Naive thymus-derived CD4-positive, alpha-beta T cell (primary cell): ENCODE measurements at places on chromosomes 2 and 18. TPM values are rescaled to one million over a fixed set of nuclear protein-coding genes. Genes with fewer than 3 reads are reported as not detected.

NT5C1B gene
- total RNA-seq = not detected

DNA sequence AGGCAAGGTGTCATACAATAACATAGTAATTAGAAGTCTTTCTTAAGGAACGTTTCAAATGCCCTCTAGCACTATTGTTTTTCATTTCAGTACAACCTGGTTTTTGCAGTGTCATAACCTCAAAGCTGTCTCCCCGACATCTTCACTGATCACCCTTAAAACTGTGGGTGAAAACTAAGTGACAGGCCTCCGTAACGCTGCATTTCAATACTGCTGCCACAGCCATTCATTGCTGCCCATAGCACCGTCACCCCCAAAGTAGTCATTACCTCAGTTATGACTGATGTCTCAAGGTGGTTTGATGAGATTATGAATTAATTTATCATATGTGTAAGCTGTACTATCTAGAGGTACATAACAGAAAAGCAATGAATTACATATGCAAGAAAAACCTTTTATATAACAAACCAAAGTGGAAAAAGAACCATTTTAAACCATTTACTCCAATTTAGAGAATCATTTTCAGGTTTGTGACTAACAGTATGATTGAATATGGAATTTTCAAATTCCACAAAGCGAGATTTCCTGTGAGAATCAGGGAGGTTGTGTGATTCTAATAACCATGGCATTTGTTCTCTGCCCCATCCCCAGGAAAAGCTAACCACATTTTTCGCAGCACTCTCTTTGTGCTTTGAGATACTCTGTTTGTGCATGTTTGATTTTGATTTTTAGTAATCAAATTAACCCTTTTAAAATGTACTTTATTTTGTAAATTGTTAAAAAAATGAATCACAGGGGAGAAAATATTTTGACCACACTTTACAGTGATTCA, 263.0 kb downstream of the PTGR3 start:
- peaks cover 23% of the 10 kb centered on the region for H3K4me1 ChIP-seq
- H3K27ac ChIP-seq = no peak overlapping the region
- H3K36me3 ChIP-seq = no peaks in the 10 kb centered on the region
- no peaks in the 10 kb centered on the region for H3K27me3 ChIP-seq

DNA sequence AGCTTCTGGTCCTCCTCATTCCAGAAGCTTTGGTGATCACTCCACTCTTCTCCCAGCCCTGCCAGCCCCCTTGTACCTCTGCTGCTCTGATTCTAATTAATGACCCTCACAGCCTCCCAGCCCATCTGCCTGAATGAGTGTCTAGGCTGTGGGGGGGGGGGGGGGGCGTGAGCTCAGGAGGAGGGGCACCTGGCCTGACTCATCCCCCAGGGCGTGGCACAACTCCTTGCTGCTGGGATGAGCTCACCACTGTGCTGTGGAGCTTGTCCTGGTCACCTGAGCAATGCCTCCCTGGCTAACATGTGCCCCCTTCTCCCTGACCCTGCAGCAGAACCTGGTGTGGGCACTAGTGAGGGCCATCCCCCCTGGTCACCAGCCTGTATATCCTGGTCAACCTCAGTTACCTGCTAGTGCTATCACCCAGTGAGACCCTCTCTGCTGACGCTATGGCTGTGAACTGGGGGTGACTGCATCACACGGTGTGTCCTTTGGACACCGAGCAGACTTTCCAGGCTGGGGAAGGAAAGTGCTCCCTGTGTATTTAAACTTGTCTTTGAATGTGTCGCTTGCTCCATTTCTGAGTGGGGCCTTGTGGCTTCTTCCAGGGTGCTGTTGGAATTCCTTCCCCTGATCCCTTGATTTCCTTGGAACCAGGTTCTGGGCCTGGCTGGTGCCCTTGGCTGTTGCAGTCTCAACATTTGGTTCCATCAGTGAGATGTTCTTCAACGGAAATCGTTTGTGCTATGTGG, 41.5 kb upstream of the PUM2 start:
- no peaks in the 10 kb centered on the region for H3K36me3 ChIP-seq
- no peaks in the 10 kb centered on the region for H3K27me3 ChIP-seq
- no peak overlapping the region for H3K4me3 ChIP-seq
- no peak for DNase-seq

DNA sequence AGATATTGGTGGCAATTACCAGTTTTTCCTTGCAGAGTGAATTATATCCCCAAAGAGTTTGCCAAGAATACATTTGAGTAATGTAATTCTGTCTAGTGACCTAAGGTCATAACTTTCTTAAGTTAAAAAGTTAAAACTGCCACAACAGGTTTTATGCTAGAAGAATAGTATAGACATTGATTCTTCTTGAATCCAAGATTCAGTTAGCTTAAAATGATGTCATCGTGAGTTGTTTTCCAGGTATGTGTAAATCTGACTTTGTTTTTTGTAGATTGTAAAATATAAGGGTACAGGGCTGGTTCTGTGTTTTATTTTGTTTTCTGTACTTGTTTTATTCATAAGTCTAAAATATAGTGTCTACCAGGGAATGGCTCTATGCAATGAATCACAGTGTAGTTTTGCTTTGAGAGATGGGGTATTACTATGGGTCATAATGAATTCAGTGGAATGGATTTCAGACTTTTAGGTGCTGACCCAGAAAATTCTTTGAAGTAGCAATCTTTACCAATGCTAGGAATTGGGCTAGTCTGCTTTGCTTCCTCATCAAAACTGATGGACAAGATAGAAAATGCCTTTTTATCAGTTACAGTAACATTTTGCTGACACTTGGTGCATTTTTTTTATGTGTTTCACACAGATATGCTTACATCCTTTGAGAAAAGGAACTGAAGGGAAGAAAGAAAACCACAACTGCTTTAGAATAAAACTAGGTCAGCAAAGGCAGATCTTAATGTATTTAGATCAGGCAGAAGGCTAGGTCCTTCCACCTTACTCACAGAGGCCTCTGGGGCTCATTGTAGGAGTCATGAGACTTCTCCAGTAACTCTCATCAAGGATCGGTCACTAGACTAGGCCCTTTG, 20.8 kb upstream of the MGAT5 start:
- no peaks in the 10 kb centered on the region for H3K27me3 ChIP-seq
- H3K27ac ChIP-seq = peak overlapping the region; percentile 37
- H3K4me1 ChIP-seq = peaks cover 56% of the 10 kb centered on the region
- H3K4me3 ChIP-seq = peak overlapping the region; percentile 17

DNA sequence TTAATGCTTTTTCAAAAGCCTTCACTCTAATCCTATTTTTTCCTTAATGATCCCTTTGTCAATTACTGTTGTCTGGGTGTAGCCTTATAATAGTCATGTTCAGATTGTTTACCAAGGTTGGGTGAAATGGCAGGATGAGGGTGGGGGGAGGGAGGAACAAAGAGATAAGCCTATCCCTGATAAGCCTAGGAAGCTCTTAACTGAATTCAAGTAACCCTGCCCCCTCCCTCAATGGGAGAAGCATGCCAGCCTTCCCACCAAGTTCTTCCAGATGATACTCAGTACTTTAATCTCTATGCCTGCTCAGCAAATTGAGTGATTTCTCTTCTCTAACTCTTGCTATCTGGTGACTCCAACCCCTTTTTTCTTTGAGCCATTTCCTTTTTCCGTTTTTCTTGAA, 180.3 kb upstream of the ETAA1 start:
- H3K36me3 ChIP-seq = no peaks in the 10 kb centered on the region
- H3K4me1 ChIP-seq = no peaks in the 10 kb centered on the region
- H3K27ac ChIP-seq = no peak overlapping the region
- H3K4me3 ChIP-seq = no peak overlapping the region
- no peaks in the 10 kb centered on the region for H3K27me3 ChIP-seq
- no peak for DNase-seq

DNA sequence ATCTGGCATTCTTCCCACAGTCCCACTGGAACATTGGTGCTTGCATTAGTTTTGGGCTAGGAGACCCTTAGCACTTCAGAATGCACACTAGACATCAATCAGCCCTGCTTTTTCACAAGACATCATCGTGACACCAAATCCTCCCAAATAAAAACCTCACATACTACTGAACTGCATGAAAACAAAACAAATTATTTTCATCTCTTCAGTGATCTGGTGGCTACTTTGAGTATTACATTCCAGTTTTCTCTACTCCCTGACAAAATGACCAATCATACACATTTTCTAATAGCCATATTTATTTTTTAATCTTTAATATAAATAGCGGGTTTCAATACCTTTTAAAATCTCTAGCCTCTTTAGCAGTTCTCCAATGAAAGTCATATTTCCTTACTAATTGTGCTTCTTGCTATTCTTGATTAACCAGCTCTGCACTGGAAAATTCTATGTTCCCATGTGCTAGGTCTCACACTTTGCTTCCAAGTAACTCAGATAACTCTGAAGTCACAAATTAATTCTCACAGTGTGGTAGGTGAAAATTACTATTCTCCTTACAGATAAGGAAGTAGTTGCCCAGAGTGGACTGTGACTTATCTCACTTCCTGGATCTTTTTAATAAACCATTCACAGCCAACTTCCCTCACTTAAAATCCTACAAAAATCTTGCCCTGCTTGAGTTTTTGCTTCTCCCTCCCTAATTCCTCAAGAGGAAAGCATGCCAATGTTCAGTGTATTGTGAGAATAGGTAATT, 82.5 kb upstream of the EPB41L3 start:
- H3K27me3 ChIP-seq = no peaks in the 10 kb centered on the region
- no peak for DNase-seq
- H3K27ac ChIP-seq = no peak overlapping the region
- H3K36me3 ChIP-seq = no peaks in the 10 kb centered on the region
- no peaks in the 10 kb centered on the region for H3K4me1 ChIP-seq

GRCh38 chr2:235263205-235264120, 230.4 kb upstream of the AGAP1 start:
- no peaks in the 10 kb centered on the region for H3K27me3 ChIP-seq
- H3K27ac ChIP-seq = no peak overlapping the region
- no peak for DNase-seq
- no peak overlapping the region for H3K4me3 ChIP-seq
- no peaks in the 10 kb centered on the region for H3K4me1 ChIP-seq

DNA sequence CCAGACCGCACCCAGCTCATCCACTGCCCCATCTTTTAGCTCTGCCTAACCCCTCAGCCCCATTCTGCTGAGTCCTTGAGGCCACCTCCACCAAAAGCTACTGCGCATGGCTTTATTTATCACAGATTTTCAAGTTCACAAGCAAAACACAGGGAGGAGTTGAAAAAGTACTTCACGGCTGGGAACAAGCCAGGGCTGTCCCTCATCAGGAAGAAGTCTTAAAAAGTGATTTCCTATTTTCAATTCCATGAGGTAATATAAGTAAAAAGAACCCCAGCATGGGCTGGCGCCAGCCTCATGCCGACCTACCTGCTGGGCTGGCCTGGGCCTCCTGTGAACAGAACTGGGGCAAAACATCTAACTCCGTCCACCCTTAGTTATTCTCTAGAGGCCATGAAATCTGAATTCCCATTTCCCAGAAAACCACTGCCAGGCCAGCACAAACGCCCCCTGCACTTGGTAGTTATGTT, 69.0 kb downstream of the POLR1A start:
- H3K27ac ChIP-seq = peak overlapping the region; percentile 88
- peaks cover 59% of the 10 kb centered on the region for H3K4me1 ChIP-seq
- H3K36me3 ChIP-seq = peaks cover 2% of the 10 kb centered on the region

PSMA8 gene
- total RNA-seq = 0.19 TPM

DNA sequence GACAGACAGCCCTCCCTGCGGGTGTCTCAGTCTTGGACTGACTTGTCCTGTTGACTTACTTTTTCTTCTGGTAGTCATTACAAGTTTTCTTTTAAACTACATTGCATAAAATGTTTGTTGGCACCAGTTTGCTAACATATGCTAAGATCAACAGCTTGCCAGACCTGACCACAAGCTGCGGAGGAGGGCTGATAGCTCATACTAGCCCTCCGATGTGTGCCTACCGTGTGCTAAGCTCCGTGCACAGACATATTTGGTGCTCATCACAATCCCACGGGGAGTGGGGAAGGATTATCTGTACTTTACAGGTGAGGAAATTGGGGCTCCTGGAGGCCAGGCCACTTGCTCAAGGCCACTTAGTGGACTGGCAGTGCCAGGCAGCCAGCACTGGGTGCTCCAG, 72.8 kb upstream of the YPEL5 start:
- H3K4me1 ChIP-seq = no peaks in the 10 kb centered on the region
- no peaks in the 10 kb centered on the region for H3K36me3 ChIP-seq
- no peak for DNase-seq
- no peaks in the 10 kb centered on the region for H3K27me3 ChIP-seq

DNA sequence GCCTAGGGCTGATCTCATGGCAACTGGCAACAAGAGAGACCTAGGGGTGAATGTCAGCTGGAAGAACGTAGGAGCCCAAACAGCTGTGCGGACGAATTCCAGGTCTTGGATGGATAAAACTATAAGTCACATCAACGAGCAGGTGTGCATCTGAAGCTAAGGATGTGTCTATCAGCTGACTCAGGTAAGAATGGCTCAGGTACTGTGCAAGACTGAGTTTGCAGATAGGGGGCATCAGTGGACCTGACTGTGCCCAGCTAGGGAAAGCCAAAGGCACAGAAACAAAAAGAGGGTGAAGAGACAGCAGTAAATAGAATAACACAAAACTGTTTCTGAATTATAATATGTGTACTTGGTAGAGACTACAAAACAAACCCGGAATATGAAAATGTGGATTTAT, 357.3 kb downstream of the ZEB2 start:
- no peak for DNase-seq
- no peaks in the 10 kb centered on the region for H3K36me3 ChIP-seq
- no peak overlapping the region for H3K4me3 ChIP-seq
- H3K27me3 ChIP-seq = no peaks in the 10 kb centered on the region
- no peak overlapping the region for H3K27ac ChIP-seq

FAM237A gene
- total RNA-seq = not detected

SLC5A7 gene
- not detected for total RNA-seq

DNA sequence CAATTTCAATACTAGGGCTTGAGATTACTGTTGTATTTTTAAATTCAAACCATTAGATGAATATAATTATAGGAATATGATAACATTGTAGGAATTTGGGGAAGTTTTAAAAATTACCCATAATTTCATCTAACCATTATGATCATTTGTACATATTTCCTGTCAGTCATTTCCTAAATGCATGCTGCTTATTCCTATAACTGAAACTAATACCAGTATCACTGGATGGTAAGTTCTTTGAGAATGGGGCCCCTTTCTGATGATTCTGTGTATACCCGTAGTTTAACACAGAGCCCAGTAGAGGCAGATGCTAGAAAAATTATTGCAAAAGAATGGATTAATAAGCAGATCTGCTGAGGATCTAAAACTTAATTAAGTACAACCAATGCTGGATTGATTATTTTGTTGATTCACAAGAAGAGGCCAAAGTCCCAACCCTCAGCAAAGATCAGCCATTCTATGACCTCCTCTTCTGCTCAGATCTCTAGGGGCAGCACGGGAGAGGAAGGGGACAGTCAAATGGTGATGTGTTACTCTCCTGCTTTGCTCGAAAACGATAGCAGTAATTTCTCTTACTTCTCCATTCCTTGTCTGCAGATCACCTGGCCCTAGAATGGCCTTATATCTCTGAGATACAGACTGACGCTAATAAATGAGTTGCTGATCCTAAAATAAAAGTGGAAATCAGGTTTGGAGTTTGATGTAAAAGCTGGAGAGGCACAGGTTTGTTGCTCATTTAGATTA, 69.5 kb upstream of the PELI1 start:
- H3K4me1 ChIP-seq = peaks cover 37% of the 10 kb centered on the region
- no peaks in the 10 kb centered on the region for H3K27me3 ChIP-seq
- no peaks in the 10 kb centered on the region for H3K36me3 ChIP-seq

BCL2 gene
- 40.1 TPM for total RNA-seq

GAL3ST2 gene
- total RNA-seq = not detected

SCN1A gene
- total RNA-seq = not detected

SPC25 gene
- not detected for total RNA-seq

- no peaks in the 10 kb centered on the region for H3K36me3 ChIP-seq
- no peak overlapping the region for H3K4me3 ChIP-seq
- peak; percentile 60 for DNase-seq
- no peak overlapping the region for H3K27ac ChIP-seq
Observed at GRCh38 chr2:237154082-237154638, 68.5 kb downstream of the COPS8 start.
